ENCODE measurements at places on chromosomes 6 and 20.

- no peak for DNase-seq
These were observed 49.9 kb upstream of the ADGRF1 start for GRCh38 chr6:47091886-47092668.

GRCh38 chr6:89950879-89951391 is 56.7 kb downstream of the GJA10 start:
- peak; percentile 42 for DNase-seq

DNA sequence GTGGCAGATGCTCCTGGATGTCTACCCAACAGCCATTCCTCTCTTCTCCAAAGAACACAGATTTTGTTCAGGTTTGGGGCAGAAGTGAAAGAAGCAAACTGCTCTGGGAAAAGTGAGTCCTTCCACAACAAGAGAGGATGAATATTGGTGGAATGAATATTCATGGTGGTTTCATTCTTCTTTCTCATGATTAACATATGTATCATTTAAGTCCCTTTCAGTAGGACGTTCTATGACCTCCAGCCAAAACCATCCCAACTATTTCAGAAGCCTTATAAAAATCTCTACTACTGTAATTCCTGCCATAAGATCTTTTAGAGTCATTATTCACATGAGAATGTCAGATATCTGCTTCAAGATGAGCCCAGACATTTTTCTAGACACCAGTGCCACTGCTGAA is 44.4 kb downstream of the MDN1 start:
- DNase-seq, result no peak

DNA sequence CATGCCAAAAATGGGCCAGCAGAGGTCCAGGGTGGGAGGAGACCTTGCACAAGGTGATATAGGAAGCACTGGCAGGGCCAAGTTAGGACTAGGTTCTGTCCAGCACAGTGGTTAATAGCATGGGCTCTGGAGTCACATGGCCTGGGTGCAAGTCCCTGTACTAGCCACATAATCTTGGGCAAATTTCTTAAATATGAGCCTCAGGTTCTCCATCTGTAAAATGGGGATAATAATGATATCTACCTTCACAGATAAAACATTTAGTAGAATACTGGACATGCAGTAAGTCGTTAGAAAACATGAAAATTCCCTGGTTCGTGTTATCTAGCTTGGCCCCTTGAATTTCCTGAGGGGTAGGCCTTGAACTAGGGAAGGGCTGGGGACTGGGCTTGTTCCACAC is 6.2 kb downstream of the CTSA start:
- no peak for DNase-seq

DNA sequence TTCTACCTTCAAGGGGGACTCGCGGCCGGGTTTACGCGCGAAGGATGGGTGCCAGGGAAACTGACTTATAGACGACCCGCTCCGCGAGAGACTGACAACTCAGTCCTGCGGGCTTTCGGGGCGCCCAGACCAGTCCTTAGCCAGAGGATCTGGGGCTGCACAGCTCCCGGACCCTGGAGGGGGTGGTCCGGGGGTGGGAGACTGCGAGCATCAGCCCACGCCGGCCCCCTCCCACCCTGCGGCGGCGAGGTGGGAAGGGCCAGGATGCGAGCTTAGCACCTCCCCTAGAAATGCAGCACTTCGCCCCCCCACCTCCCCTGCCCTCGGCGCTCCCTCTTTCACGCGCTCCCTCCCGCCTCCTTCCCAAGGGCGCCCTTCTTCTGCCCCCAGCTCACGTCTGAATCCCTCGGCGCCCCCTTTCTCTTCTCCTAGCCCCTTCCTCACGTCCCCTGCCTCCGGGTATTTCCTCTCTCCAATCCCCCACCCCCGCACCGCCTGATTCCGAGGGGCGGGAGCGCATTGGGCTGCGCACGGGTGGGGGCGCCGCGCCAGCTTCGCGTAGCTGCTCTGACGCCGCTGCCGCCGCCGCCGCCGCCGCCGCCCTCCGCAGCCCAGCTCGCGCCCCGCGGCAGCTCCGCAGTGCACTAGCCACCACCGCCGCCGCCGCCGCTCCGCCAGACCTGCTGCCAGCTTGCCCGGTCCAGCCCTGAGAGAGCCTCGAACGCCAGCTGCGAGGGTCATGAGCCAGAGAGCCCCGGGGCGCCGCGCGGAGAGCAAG is at the start of gene SLC32A1:
SLC32A1 (plus strand) TSS at position 639 of the 778 bp plus-strand sequence. CDS start 239 bp downstream, outside the sequence.
- peak; percentile 39 for DNase-seq

DNA sequence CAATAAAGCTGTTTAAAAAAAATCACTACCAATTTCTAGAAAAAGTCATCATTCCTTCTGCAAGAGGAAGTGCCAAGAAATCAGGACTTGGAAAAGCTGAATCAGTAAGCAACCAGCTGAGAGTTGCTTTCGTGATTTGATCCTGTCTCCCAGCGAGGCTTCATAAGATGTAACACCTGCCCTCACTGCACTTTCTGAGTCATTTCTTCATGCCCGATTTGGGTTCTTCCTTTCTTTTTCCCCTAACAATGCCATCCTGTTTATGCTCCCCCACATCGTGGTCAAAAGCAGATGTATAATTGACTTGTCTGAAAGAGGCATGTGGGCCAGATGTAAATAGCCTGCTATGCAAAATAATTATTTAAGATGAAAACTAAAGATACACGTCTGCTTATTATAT is 52.1 kb downstream of the RIPOR2 start:
- no peak for DNase-seq

DNA sequence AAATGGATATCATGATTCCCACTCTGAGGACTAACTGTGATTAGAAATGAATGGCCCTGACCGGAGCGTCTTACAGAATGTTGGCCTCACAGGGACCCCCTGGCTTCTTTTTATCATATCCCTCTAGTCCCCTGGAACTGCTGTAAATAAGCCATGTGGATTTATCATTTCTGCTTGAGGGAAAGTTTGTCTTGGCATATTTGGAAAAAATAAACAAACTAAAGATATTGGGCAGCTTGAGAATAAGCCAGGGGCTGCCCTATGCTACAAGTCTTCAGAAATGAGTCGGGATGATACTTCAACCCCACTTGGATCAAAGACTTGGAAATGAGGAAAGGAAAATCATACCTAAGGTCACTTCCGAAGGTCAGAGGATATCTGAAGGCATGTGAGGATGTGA is 179.1 kb downstream of the THBS2 start:
- DNase-seq, result no peak

GRCh38 chr6:56242346-56242745 is 5.0 kb downstream of the COL21A1 start:
- DNase-seq, result no peak

- no peak for DNase-seq
These were observed 36.1 kb downstream of the NINL start for GRCh38 chr20:25549172-25549773.
